ENCODE measurements at places on chromosomes 12 and 14.

DNA sequence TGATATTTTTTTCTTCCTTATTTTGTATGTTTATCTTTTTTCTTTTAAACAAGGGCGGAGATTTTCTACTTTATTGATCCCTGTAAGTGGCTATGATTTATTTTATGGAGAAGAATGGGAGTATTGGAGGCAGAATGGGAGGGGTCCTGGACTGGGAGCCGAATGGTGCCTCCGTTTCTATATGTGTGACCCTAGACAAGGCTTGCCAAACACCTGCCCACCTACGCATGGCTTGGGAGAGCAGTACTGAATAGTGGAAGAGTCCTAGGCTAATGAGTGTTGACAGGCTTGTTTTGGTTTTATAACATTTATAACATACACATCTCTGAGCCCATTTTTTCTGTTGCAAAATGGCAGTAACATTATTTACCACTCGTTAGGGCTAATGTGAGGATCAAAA lies 29.0 kb downstream of the STK38L start:
- peaks cover 65% of the 10 kb centered on the region for H3K4me1 ChIP-seq
- no peak overlapping the region for H3K27ac ChIP-seq
- H3K27me3 ChIP-seq, result no peaks in the 10 kb centered on the region
- peaks cover 10% of the 10 kb centered on the region for H3K36me3 ChIP-seq

DNA sequence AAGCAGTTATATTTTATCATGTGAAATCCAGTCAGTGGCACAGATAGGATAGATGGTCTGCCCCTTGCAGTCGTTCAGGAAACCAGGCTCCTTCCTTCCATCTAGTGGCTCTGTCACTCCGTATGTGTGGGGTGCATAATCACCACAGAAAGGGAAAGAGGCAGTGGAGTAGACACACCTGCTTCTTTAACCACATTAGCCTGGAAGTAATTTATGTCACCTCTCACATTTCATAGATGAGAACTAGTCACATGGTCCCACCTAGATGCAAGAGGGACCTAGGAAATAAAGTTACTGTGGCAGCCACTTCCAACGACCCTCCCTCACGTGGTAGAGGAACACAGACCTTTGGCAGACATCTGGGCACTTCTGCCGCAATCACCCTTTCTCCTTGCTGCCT lies 14.2 kb upstream of the RNU6-8 start:
- H3K36me3 ChIP-seq, result no peaks in the 10 kb centered on the region
- H3K4me3 ChIP-seq, result no peak overlapping the region
- no peak for DNase-seq
- no peak overlapping the region for H3K27ac ChIP-seq
- no peaks in the 10 kb centered on the region for H3K27me3 ChIP-seq

DNA sequence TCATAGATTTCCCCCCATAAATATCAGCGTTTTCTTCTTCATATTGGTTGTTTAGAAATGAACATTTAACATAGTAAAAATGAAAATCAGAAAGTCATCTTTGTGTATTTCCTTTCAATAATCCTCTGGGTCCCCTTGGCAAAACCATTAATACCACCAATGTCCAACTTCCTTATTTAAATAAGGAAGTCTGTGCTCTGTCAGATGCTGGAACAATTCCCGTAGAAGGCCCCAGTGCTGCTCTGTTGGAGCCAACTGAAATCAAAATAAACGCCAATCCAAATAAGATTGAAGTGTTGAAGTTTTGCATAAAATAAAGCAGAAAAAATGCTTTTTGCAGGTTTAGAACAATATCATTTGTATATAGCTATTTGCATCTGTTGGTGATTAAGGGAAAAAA lies 93.1 kb downstream of the PPM1H start:
- H3K27me3 ChIP-seq, result no peaks in the 10 kb centered on the region
- H3K4me3 ChIP-seq, result no peak overlapping the region
- peaks cover 17% of the 10 kb centered on the region for H3K36me3 ChIP-seq
- DNase-seq, result no peak
- H3K4me1 ChIP-seq, result peaks cover 53% of the 10 kb centered on the region
- no peak overlapping the region for H3K27ac ChIP-seq

- peaks cover 36% of the 10 kb centered on the region for H3K4me1 ChIP-seq
- no peak for DNase-seq
- no peaks in the 10 kb centered on the region for H3K27me3 ChIP-seq
Observed at GRCh38 chr12:52141306-52141705, 50.5 kb downstream of the KRT80 start.

DNA sequence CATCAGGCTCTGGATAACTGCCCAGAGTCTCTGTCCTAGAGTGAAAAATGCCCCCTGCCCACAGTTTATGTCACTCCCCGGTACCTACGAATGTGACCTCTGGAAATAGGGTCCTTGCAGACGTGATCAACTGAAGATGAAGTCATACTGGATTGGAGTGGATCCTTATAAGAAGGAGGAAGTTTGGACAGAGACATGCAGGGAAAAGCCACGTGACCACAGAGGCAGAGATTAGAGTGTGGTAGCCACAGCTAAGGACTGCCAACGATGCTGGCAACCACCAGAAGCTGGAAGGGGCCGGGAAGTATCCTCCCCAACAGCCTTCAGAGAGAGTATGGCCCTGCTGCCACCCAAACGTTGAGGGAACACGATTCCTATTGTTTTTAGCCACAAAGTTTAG lies 101.2 kb upstream of the NCOR2 start:
- H3K36me3 ChIP-seq, result no peaks in the 10 kb centered on the region
- H3K27ac ChIP-seq, result no peak overlapping the region
- H3K27me3 ChIP-seq, result no peaks in the 10 kb centered on the region
- no peak overlapping the region for H3K4me3 ChIP-seq
- no peaks in the 10 kb centered on the region for H3K4me1 ChIP-seq

GRCh38 chr12:117494833-117495655 lies 133.6 kb upstream of the NOS1 start:
- H3K27ac ChIP-seq, result peak overlapping the region; percentile 29
- H3K27me3 ChIP-seq, result no peaks in the 10 kb centered on the region
- H3K4me1 ChIP-seq, result peaks cover 23% of the 10 kb centered on the region
- no peak overlapping the region for H3K4me3 ChIP-seq

DNA sequence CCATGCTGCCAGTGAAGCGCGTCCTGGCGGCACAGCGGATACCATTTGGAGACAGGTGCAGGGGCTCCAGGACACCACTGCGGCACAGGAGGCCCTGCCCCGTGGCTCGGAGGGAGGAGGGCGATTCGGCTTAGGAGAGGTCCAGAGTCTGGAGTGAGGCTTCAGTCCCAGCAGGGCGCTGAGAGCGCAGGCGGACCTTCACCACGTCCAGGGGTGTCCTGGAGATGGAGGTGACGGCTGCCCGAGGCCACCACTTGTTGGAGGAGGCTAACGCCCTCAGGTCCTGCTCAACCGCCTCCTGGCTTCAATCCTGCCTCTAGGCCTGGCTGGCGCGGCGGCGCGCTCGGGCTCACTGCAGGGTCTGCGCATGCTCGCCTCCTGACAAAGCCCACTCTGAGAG lies 45.7 kb downstream of the EIF2S3B start:
- no peak overlapping the region for H3K4me3 ChIP-seq
- no peak overlapping the region for H3K27ac ChIP-seq
- no peaks in the 10 kb centered on the region for H3K27me3 ChIP-seq
- no peaks in the 10 kb centered on the region for H3K4me1 ChIP-seq
- H3K36me3 ChIP-seq, result peaks cover 3% of the 10 kb centered on the region
- DNase-seq, result no peak

DNA sequence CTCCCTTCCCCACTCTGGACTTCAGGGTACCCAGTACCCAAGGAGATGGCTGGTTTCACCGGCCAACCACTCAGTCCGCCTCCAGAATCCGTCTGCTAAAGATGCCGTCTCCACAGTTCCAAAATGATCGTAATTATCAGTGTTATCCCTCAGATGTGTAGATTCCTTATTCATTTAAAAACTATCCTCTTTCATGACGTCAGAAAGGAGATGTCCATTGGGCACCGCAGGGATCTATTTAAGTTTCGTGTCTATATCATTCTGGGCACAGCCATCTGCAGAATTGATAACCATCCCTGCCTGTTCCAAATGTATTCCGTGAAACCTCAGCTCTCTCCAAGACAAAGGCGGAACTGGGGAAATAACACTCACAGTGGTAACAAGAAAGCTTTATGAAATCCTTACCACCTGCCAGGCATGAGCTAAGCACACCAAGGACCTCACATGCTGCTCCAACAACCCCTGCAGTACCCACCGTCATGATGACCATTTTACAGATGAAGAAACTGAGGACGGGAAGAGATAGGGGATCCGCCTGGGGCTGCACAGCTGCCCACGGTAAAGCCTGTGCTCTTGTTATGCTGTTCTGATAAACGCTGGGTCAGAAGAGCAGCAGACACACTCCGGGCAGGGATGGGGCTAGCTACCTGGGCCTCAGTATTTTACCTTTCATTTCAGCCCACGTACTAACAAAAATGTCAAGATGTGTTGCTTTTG lies 90.0 kb downstream of the BCL11B start:
- no peaks in the 10 kb centered on the region for H3K36me3 ChIP-seq
- H3K27ac ChIP-seq, result no peak overlapping the region
- H3K27me3 ChIP-seq, result no peaks in the 10 kb centered on the region
- no peak overlapping the region for H3K4me3 ChIP-seq
- no peak for DNase-seq

- no peak overlapping the region for H3K27ac ChIP-seq
- H3K36me3 ChIP-seq, result no peaks in the 10 kb centered on the region
- no peak for DNase-seq
- H3K4me3 ChIP-seq, result no peak overlapping the region
- peaks cover 5% of the 10 kb centered on the region for H3K4me1 ChIP-seq
- H3K27me3 ChIP-seq, result no peaks in the 10 kb centered on the region
Observed at GRCh38 chr12:78419513-78419912, 445.1 kb upstream of the SYT1 start.

DNA sequence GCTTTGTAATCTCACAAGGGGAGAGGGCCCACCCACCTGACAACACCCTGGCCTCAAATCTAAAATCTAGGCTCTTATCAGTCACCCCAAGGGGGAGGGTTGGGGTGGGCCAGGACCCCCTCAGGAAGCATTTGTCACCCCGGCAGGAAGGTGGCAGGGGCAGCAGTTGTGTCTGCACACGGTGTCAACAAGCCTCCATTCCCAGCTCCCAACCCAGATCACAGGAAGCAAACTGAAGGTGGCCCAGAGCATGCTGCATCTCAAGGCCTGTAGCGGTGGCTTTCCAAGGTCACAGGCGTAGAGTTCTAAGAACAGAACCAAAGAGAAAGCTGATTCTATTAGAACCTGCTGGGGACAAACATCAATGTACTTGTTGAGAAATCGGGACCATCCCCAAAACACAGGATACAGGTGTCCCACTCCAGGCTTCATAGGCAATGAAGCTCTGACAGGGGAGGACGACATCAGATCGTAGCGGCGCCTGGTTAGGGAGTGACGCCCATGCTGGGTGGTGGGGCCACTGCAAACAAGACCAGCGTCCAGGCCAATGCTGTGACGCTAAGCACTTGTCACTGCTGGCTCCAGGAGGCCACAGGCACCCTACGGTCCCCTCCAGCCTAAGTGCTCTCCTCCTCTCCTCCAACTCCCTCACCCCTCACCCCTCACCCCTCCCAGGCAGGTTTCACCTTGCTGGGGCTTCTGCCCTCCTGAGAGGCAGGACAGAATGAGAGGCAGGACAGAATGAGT lies 52.9 kb downstream of the CCDC88C start:
- no peak for DNase-seq
- peaks cover 56% of the 10 kb centered on the region for H3K4me1 ChIP-seq
- H3K36me3 ChIP-seq, result no peaks in the 10 kb centered on the region
- H3K27me3 ChIP-seq, result no peaks in the 10 kb centered on the region
- H3K27ac ChIP-seq, result no peak overlapping the region

- H3K27ac ChIP-seq, result peak overlapping the region; percentile 78
- H3K27me3 ChIP-seq, result no peaks in the 10 kb centered on the region
- DNase-seq, result no peak
- H3K4me3 ChIP-seq, result no peak overlapping the region
- H3K36me3 ChIP-seq, result no peaks in the 10 kb centered on the region
- peaks cover 2% of the 10 kb centered on the region for H3K4me1 ChIP-seq
Observed at GRCh38 chr12:68779280-68779679, 28.7 kb upstream of the MDM2 start.

DNA sequence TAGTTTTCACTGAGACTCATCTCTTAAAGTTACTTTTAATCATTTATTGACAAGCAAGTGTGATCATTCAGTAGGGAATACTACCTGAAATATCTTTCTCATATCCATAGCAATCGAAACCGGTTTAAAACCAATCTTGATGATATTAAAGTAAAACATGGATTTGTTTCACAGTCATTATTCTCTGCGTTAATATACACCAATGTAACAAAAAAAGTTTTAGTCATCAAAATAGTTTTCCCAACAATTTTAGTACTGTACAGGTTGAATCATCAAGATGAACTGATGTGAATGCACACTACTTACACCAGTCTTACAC lies 137.0 kb upstream of the KRAS start:
- H3K4me3 ChIP-seq, result no peak overlapping the region
- H3K36me3 ChIP-seq, result no peaks in the 10 kb centered on the region
- no peak for DNase-seq
- no peak overlapping the region for H3K27ac ChIP-seq
